Thymus (tissue), 14 donors: ENCODE measurements at places on chromosomes 2 and 18.

- DNase-seq = no peak
Measured at GRCh38 chr2:223048519-223048918, 3.5 kb upstream of the KCNE4 start.

DNA sequence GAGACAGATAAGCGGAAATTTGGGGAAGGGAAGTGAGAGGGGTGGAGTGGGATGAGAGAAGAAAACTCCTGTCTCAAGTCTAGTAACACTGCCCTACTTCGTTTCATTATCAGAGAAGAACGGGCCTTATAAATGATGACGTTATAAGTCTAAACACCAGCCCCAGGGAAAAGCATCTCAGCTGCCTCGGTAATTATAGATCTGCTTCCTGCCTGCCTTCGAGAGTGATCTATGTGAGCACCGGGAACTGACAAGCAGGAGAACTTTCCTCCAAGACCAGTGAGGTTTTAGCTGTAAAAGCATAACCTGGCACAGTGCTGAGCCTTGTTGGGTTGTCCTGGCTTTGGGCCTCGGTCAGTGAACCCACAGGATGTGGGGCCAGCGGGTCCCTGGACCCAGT, 227.9 kb upstream of the SIX2 start:
- no peak for DNase-seq

- DNase-seq = no peak
Measured at GRCh38 chr2:184326066-184326465, 272.3 kb upstream of the ZNF804A start.

GRCh38 chr2:37587817-37588216, 83.6 kb downstream of the CDC42EP3 start:
- no peak for DNase-seq

DNA sequence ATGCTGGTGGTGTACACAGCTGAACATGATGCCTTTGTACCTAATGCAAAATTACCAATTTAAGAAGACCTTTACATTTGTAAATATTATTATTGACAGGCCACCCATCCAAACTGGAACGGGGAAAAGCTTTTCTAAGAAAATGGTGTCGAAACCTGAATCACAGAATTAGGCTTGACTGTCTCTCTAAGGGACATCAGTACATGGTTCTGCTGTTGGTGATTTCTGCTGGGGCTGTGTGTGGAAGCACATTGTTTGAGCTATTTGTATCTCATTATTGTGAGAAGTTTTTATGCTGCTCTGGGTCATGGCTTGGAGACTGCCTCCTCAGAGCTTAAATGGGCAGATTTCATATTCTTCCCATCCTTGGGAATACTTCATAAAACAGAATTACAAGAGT, 420.9 kb upstream of the POU3F3 start:
- DNase-seq = no peak

DNA sequence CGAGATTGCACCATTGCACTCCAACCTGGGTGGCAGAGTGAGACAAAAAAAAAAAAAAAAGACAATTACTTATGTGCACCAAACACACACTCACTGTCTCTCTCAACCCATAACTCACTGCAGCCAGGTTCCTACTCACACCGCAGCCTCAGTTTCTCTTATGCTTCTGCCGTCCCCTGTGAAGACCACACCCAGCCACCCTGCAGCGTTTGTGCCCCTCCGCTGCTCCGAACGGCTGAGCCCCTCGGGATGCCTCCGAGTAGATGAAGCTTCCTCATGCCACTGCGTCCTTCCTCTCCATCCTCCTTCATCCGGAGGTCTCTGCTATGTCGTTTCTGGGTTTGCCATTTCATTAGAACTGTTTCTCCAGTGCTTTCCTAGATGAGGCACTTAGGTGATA, 160.1 kb downstream of the TWIST2 start:
- no peak for DNase-seq

- DNase-seq = no peak
Measured at GRCh38 chr2:232030229-232030628, 68.7 kb downstream of the DIS3L2 start.

GRCh38 chr2:144027593-144027992, 492.3 kb downstream of the ZEB2 start:
- DNase-seq = no peak

GRCh38 chr18:36780748-36781147, 48.1 kb downstream of the TPGS2 start:
- DNase-seq = no peak
